ENCODE measurements at places on chromosomes 1 and 21.

DNA sequence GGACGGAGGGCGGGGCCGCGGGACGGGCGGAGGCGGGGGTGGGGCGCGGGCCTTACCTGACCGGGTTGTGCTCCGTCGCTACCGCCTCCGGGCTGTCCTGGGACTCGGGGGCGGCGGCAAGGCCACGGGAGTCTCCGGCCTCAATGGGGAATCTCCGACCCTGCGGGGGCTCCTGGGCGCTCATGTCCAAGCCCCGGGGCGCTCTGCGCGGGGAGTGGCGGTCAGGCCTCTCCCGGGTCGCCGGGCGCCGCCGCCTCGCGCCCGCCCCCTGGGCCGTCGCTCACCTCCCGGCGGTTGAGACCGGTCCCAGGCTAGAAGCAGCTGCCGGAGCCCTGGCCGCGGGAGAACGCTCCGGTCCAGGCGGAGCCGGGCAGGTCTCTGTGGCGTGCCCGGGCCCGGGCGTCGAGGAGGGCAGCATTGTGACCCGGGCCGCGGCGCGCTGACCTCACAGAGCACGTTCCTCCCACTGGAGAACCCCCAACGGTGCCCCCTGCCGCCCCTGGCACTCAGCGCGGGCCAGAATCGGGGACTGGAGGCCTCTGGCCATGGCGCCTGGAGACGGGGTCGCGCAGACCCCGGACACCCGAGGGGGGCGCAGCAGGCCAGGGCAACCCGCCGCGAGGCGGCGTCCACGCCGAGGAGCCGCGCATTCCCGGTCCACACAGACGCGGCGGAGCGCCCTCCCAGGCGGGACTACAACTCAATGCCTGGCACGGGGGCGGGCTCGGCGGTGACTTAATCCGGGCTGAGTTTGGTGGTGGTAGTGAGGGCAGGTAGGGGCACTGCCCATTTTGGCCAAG is 411 bp downstream of the FAM229A start:
- DNase-seq: peak; percentile 29

GRCh38 chr1:53061123-53061858 is 722 bp upstream of the PODN start:
- DNase-seq: no peak

DNA sequence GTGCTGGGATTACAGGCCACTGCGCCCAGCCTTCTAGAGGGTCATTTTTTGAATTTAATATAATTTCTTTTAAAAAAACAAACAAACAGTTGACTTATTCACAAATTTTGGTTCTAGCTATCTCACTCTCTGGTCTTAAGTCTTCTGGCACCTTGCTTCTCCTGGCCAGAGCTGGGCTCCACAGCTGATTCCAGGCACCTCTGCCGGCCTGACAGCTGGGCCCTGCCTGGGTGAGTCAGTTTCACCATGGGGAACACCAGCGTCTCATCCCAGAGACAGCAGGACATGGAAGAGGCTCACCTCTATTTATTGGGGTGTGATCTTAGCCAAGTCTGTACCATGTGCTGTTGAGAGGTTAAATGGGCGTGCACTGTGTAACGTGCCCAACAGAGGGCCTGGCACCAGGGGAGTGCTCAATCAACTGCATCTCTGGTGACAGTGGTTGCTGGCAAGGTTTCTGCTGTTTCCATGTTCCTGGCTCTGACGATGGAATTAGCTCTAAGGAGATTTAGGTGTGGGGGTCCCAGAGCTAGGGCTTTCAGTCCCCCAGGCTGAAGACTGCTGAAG is 956 bp downstream of the CPLANE2 start:
- peak; percentile 54 for DNase-seq

GRCh38 chr1:157235307-157235706 is 97.1 kb upstream of the ETV3 start:
- no peak for DNase-seq

GRCh38 chr1:57117753-57118152 is 151.9 kb upstream of the C8B start:
- DNase-seq: no peak

GRCh38 chr1:147252540-147252939 is 10.1 kb downstream of the CHD1L start:
- no peak for DNase-seq

DNA sequence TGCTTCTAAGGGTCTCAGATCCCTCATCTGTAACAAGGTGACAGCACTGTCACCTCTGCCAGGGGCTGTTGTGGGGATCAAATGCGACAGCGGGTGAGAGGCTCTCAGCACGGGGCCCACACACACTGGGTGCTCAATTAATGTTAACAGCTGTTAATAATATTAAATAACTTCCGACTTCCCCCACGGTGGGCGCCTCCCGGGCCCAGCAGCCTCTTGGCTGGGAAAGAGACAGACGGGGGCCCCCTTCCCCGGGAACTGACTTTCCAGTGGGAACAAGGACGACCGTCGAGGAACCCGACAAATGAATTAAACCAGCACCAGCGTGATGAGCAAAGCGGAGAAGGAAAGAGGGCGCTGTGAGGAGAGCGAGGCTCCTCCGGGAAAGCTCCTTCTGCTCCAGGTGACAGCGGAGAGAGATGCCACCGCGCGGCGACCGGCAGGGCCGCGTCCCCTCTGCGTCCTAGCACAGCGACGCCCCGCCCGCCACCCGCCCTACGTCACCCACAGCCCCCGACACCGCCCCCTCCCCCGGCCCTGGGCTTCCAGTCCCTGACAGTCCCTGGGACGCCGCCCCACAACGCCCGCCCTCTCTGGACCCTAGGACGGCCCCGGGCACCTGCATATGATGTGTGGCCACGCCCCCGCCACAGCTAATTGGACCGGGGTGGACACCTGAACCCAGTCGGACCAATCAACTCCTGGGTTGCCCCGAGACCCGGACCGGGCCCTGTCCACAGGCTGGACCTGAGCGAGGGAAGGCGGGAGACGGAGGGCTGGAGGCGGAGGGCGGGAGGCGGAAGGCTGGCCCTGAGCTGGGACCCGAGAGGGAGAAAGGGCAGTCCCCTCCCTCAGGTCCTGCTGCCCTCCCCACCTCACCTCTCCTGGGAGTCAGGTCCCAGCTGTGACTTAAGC is 38.2 kb downstream of the MATN1 start:
- peak; percentile 10 for DNase-seq

DNA sequence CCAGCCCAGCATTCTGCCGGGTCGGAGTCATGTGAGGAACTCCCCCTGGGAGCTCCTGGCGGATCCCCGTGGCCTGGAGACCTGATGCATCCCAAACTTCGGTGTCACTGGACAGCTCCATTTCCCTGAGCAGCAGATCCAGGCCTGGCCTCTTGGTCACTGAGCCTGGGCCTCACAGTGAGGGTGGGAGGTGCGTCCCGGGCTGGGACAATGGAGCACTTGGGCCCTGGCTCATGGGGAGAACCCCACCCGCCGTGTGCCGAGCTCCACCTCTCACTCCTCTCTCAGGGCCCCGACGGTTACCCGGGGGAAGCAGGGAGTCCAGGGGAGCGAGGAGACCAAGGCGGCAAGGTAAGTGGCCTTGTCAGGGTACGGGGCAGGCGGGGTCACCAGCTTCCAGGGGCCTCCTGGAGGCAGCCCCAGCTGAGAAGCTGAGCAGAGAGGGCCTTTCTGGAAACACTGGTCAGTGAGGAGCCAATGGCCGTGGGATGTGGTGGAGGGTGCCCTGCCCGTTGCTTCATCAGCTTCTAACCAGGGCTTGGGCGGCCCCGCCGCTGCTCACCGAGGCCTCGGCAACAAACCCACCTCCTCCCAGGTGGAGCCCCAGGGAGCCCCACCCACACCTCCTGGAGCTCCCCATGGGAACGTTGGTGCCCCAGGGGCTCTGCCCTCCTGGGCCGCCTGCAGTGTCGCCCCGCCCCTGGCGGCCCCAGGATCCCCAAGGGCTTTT is 19.8 kb downstream of the COL6A2 start:
- DNase-seq: no peak

- DNase-seq: no peak
These were observed 4.7 kb upstream of the C1orf52 start for GRCh38 chr1:85264150-85264549.

DNA sequence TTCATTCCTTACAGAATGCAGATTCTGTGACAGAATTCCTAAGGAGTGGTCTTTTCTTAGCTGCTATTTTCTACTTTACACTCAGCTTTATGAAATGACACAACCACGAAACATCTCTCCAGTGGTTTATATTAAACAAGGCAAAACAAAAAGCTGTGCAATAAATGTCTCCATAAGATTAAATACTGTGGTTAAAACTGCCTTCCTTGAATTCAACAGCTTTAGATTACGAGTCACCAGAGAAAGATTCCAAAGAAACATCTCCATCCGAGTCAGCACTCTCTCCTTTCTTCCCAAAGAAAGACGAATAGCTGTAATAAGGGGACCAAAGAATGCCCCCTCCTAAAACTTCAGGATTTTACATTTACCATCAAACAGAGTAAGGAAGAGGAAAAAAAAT is 4.6 kb upstream of the C1orf87 start:
- DNase-seq: no peak

- no peak for DNase-seq
These were observed 2.7 kb downstream of the WDTC1 start for GRCh38 chr1:27237112-27237511.

DNA sequence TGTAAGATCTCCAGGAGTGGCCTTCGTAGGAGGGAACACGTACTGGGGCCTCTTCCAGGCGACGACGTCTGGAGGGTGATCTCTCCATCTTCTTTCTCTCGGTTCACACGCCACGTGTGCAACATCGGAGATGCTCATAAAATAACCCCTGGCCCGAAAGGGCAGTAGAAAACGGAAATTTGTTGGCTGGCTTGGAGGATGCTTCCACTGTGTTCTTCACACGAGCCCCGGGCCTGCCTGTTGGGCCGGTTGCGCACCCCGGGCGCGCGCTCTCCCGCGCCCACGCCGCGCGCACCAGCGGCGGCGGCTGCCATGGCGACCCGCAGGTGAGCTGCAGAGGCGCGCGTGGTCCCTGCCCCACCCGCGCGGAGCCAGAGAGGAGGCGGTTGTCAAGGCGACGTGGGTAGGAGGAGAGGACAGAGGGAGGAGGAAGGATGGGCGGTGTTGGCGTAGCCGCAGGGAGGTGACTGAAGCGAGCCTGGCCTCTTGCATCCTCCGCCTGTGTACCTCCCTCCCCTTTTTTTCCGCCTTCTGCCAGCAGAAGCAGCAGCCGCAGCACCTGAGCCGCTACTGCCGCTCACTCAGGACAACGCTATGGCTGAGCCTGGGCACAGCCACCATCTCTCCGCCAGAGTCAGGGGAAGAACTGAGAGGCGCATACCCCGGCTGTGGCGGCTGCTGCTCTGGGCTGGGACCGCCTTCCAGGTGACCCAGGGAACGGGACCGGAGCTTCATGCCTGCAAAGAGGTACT is at the start of gene ELAPOR1:
TSS of gene ELAPOR1 (plus strand) at position 526 of the 752 bp plus-strand sequence. CDS start at position 595, 69 bp downstream.
- peak; percentile 83 for DNase-seq

DNA sequence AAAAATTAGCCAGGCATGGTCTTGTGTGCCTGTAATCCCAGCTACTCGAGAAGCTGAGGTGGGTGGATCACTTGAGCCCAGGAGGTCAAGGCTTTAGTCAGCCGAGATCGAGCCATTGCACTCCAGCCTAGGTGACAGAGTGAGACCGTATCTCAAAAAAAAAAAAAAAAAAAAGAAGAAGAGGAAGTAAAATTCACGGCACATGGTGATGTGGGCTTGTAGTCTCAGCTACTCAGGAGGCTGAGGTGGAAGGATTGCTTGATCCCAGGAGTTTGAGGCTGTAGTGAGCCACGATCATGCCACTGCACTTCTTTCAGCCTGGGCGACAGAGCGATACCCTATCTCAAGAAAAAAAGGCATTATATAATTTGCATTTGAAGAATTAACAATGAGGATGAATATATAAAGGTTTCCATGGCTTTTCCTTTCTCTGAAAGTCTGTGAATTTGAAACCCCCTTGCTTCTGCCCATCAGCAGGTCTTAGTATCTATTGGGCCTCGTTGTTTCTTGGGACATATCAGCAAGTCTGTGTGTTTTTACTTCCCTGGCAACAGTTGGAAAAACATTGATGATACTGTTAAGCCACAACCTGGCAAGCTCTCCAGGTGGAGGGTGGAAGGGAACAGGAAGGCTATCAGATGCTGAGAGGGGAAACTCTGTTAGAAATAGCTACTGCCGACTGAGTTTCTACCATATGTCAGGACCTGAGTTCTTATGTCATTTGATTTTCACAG is 4.6 kb upstream of the PLA2G2D start:
- no peak for DNase-seq

DNA sequence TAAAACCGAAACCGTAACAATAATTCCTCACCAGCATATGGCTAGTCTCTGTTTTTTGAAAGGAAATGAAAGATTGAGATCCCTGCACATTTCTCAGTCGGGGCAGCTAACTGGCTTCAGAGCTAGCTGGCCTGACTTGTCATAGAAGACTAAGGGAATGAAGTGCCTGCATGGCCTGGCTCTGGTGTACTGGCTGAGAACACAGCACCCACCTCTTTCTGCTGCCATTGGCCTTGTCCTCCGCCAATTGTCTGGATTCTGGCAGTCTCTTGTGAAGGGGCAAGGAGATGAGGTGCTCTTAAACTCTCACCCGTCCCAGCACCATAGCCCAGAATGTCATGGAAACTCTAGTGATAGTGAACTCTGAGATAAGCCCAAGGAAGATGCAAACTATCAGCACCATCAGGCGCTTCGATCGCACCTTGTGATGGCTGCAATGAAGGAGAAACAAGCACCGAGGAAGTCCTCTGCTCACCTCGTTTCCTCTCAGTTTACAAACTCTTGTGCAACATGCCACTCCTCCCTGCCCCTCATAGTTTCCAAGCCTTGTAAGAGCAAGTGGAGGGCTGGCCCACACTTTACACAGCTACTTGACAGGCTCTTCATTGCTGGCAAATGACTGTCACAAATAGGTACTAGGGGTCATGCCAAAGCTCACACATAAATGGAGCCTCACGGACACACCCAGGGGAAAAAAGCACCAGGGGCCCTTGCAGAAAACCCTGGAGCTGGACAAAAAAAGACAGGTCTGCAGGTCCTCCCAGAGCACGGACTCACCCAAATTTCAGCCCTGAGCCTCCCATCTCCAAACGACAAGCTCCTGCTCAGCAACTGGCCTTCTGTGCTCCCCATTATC is 16.4 kb downstream of the INPP5B start:
- DNase-seq: peak; percentile 45

- DNase-seq: peak; percentile 38
These were observed 2.8 kb downstream of the CD48 start for GRCh38 chr1:160708801-160709200.

DNA sequence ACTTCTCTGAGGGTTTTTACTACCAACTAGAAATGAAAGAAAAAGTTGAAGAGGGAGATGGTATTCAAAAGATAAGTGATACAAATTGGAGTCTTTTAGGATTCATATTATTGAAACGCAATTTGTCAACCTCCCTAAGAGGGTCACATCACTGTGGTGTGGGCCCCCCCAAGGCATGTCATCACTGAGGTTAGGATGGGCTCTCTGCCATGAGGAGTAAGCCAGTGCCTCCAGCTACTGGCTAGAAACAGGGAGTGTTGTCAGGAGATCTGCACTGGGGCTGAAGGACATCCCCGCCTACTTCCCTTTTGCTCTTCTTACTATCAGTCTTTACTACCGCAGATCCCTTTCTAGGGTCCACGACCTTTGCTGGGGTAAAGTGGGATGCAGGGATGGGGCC is 25.9 kb downstream of the ITSN1 start:
- DNase-seq: no peak

Data from stimulated activated CD4-positive, alpha-beta T cell treated with anti-CD3 and anti-CD28 coated beads, Interleukin-4, amount 100 ng/mL, for 24 hours (primary cell).